ENCODE measurements at places on chromosomes 6 and 20. TPM values are rescaled to one million over a fixed set of nuclear protein-coding genes. Genes with fewer than 3 reads are reported as not detected.

CRISP3 gene
- total RNA-seq, result not detected

PGBD1 gene
- 6.4 TPM for total RNA-seq

OXT gene
- not detected for total RNA-seq

SLC17A1 gene
- not detected for total RNA-seq

MRPL2 gene
- total RNA-seq, result 16.2 TPM

RUNX2 gene
- 0.91 TPM for total RNA-seq
